Osteocyte (in vitro differentiated cells): ENCODE measurements at places on chromosomes 16 and 17. TPM values are rescaled to one million over a fixed set of nuclear protein-coding genes. Genes with fewer than 3 reads are reported as not detected.

CCL1 gene
- not detected in 2 replicates for total RNA-seq

NUFIP2 gene
- 46.8 and 48.0 TPM in 2 replicates for total RNA-seq

CLDN7 gene
- 0.27 and 0.89 TPM in 2 replicates for total RNA-seq

MAPT gene
- 1.1 and 1.6 TPM in 2 replicates for total RNA-seq

TEKT5 gene
- 0.50 TPM in 1 of 2 replicates, not detected in the other for total RNA-seq

DNA sequence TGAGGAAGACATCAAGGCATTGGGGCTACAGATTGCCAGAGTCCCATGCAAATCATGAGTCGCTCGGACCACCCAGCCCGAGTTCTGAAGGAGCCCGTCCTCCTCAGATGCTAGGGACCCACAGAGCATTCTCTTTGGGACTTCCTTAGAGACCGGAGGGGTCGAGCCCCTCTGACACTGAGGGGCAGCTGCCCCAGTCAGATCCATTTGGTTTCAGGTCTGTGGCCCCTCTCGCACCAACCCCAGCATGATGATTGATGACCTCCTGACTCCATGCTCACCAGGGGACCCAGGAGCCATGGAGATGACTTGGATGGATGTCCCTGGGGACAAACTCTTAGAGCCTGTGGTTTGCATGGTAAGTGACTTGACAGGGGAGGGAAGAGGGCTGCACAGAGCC, 8.0 kb downstream of the PDF start:
- DNase-seq: no peak

- DNase-seq: no peak
These were observed 55.9 kb downstream of the FOXL1 start for GRCh38 chr16:86634292-86634691.

DNA sequence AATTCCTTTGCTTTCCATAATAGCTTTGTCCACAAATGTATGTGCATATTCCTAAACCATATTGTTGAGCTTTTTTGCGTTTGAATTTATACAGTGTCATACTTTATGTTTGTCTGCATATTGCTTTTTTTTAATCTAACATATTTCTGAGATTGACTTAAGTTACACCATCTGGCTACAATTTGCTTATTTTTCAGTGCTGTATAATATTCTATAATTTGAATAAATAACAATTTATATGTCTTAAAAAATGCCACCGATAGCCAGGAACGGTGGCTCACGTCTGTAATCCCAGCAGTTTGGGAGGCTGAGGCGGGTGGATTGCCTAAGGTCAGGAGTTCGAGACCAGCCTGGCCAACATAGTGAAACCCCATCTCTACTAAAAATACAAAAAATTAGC, 1.5 kb upstream of the PIMREG start:
- no peak for DNase-seq

DNA sequence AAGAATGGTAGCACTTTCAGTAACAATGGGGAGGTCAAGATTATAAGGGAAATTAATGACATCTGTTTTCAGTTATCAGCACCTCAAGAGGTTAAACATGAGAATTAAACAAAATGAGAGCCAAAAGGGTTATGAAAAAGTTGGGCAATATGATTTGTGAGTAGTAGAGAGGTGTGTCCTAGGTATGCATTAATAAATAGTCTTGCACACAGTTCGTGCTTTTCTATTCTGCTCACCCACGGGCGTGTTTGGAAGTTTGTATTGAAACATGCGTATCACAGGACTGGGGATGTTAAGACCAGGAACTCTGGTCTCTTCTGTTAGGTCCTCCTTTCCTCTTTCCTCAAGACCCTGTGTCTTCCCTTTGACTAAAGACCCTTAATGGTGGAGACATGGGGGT, 6.0 kb downstream of the BPTF start:
- DNase-seq: peak; percentile 30

DNA sequence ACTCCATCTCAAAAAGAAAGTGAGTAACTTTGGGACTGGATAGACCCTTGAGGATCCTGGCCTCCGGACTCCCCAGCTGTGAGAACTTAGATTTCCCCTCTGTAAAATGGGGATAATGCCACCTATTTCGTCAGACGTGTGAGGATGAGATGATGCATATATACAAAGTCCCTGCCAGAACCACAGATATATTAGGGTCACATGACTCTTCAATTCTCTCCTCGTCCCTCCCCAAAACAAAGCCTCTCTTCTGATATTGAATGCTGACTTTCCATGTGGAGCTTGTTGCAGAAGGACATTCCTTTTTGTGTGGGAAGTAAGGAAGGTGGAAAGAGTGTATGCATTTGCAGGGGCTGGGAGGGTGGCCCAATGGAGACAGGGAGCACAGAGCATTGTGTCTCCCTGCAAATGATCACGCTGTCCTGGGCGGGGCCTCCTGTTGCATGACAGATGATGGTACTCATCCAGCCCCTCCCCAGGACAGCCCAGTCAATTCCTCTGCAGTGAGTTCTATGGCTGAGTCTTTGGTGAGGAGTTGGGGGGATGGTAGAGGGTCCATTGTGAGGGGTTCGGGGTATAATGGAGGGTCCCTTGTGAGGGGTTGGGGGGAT, 35.1 kb upstream of the MGAT5B start:
- no peak for DNase-seq
